Prostate gland (tissue), 2 donors: ENCODE measurements at places on chromosomes 5 and 9. TPM values are rescaled to one million over a fixed set of nuclear protein-coding genes. Genes with fewer than 3 reads are reported as not detected.

DBH gene
- total RNA-seq = not detected

OTP gene
- not detected for total RNA-seq

HTR4 gene
- not detected for total RNA-seq

LAMC3 gene
- total RNA-seq = 156 TPM

IL7R gene
- 7.8 TPM for total RNA-seq

OGN gene
- total RNA-seq = 24.4 TPM

BRINP1 gene
- 8.8 TPM for total RNA-seq

CYLC2 gene
- not detected for total RNA-seq
